Myocyte (in vitro differentiated cells): ENCODE measurements at places on chromosomes 4 and X. TPM values are rescaled to one million over a fixed set of nuclear protein-coding genes. Genes with fewer than 3 reads are reported as not detected.

MSANTD1 gene
- total RNA-seq, result 0.48 and 0.57 TPM in 2 replicates

DIPK2B gene
- not detected in 2 replicates for total RNA-seq

S100P gene
- total RNA-seq, result not detected in 2 replicates

ERVMER34-1 gene
- 0.10 and 0.13 TPM in 2 replicates for total RNA-seq

LRBA gene
- total RNA-seq, result 52.8 and 57.8 TPM in 2 replicates

TLR10 gene
- not detected in 2 replicates for total RNA-seq

NAP1L3 gene
- 1.3 and 1.7 TPM in 2 replicates for total RNA-seq

ADGRG4 gene
- not detected in 2 replicates for total RNA-seq
